ENCODE measurements at places on chromosomes 7 and 10. TPM values are rescaled to one million over a fixed set of nuclear protein-coding genes. Genes with fewer than 3 reads are reported as not detected.

Gene NPFFR1
- not detected for total RNA-seq

Gene FAM107B
- 37.2 TPM for total RNA-seq

Gene HECW1
- total RNA-seq = under 0.01 TPM

Gene FAM20C
- total RNA-seq = 12.2 TPM

Gene EVX1
- total RNA-seq = not detected

Gene NUTM2A
- 3.9 TPM for total RNA-seq

Gene FAM53B
- total RNA-seq = 77.0 TPM

Gene ADK
- total RNA-seq = 93.8 TPM

Gene CDHR1
- total RNA-seq = not detected

Gene WDFY4
- not detected for total RNA-seq

Gene CEP55
- 8.4 TPM for total RNA-seq

Gene ARHGEF35
- 6.3 TPM for total RNA-seq

Gene ZPBP
- total RNA-seq = not detected

Gene PNLIP
- total RNA-seq = not detected

Gene POLR2J2
- total RNA-seq = 2.8 TPM

Gene TEX36
- total RNA-seq = under 0.01 TPM

Gene CFTR
- under 0.01 TPM for total RNA-seq

Gene MKRN1
- 74.6 TPM for total RNA-seq

All from placental epithelial cell (primary cell).